ENCODE measurements at places on chromosomes 13 and 19.

DNA sequence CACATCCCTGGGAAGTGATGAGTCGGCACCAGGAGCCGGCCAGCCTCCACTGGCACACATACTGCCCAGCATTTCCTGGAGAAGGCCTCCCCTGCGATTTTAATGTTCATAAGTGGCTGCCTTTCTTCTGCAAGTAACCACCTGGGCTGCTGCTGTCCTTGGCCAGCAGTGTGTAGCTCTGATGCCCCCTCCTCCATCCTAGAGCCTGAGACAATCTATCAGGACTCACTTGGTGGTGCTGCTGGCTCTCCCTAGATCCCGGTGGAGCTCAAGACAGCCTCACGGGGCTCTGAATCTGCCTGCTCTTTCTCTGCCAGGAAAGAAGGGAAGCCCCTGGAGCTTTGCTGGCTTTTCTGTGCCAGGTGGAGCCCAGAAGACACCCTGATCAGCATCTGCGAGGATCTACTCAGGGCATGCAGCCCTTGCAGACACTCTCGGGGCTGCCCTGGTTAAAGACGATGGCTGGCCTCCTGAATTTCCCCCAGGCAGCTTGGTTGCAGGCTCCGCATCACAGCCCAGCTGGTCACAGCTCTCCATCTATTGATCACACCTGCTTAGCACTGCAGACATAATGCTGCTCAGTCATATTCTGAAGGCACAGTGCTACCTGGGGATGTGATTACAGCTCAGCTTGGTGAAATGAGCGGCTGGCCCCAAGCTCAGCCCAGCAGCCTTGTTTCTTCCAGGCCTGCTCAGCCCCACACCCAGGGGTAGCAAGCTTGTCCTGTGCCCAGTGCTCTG, 122.3 kb downstream of the ZDHHC20 start:
- H3K27ac ChIP-seq = no peak overlapping the region
- H3K36me3 ChIP-seq = no peaks in the 10 kb centered on the region
- no peaks in the 10 kb centered on the region for H3K27me3 ChIP-seq
- no peak overlapping the region for H3K4me3 ChIP-seq
- H3K4me1 ChIP-seq = peaks cover 5% of the 10 kb centered on the region

DNA sequence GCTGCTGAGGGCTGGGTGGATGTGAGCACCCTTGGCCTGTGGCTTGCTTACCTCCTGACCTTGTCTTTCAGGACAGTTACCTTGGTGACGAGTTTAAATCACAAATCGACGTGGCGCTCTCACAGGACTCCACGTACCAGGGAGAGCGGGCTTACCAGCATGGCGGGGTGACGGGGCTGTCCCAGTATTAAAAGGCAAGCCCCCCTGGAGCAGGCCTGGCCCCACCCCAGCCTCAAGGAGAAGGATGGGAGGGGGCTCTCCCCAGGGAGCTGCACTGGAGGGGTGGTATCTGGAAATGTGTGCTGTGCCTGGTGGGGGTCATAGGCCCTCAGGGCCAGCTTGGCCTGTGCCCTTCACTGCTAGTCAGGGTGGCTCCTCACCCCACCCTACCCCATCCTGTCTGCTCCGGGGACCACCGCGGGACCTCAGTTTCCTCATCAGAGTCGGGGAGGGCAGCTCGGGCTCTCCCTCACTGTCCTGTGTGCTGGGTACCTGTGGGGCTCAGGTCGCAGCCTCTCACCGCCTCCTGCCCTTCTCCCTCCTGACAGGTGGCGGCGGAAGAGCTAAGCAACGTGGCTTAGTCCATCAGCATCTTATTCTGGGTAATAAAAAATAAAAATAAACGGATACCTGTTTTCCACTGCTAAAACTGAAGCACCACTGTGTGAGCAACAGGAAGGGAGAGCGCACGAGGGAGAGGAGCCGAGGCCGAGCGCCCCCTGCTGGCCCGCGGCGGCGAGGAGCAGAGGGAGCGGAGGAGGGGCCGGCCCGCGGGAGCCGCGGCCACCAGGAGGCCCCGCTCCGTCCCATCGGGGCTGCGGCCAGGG, 29.8 kb downstream of the CERS1 start:
- H3K4me3 ChIP-seq = no peak overlapping the region
- peaks cover 10% of the 10 kb centered on the region for H3K4me1 ChIP-seq
- H3K27me3 ChIP-seq = no peaks in the 10 kb centered on the region
- peaks cover 50% of the 10 kb centered on the region for H3K36me3 ChIP-seq
- DNase-seq = peak; percentile 48

DNA sequence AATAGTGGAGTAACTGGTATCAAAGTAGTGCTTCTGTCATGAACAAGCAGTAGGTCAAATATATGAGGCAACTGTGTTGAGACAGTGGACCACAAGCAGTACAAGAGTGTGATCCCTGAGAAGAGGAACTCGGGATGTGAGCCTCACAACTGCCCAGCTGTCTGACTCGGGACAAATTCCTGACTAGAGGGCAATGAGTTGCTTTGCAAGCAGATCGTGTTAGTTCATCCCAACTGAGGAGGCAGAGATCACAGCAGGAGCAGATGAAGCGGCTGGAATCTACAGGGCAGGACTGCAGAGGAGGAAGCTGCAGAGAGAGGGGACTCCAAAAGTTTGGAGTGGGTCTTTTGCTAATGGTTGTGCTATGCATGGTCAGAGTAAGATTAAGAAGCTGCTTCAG, 741.1 kb downstream of the DIAPH3 start:
- DNase-seq = no peak
- no peak overlapping the region for H3K27ac ChIP-seq
- no peak overlapping the region for H3K4me3 ChIP-seq

DNA sequence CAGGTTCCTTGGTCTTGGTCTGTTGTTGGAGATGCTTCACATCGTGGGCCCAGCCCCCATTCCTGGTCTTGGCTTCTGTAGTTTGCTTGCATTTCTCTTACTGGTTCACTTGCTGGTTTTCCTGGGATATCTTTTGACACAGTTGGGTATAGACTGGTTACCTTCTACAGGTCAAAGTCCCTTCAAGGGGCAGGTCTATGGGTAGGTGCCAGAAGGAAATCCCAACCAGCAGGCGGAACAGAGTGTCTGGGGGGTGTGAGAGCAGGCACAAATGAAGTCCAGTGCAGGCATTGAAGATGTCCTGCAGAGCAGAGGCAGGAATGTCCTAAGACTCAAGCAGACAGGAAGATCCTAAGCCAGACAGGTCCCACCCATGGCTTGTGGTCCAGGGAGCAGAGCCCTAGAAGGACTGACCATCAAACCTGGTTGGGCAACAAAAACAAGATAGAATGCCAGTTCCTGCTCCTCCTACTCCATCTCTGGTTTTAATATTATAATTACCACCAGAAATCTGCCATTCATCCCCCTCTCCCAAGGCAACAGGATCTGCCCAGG, 17.7 kb upstream of the WASF3 start:
- H3K4me1 ChIP-seq = no peaks in the 10 kb centered on the region
- DNase-seq = no peak
- peaks cover 51% of the 10 kb centered on the region for H3K27me3 ChIP-seq
- no peak overlapping the region for H3K27ac ChIP-seq

DNA sequence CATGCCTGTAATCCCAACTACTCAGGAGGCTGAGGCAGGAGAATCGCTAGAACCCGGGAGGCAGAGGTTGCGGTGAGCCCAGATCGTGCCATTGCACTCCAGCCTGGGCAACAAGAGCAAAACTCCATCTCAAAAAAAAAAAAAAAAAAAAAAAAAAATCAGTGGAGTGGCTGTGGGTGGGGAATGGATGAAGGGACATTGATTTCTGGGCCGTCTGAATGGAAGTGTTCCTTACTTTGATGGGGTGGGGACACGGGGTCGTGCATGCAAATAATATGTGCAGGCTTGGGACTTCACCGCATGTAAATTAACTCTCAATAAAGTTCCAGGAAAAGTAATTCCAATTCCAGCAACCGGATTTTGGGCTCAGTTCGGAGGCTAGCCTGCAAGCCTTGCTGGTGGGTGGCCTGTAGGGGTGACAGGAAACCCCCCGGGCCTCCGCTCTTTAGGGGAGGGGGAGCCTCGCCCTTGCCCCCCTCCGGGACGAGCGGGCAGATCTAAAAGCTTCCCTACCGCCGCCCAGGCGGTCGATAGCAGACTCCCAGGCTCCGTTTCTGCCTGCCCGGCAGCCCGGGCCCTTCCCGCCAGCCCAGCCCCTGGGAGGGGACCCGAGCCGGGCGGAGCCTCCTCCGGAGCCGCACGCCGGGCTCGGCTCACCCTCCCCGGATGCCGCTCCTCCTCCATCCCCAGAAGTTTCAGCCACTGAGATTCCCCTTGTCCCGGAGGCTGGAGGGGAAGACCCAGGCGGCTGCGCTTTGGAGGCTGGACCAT, 48.0 kb upstream of the ADGRE5 start:
- no peak for DNase-seq
- peaks cover 5% of the 10 kb centered on the region for H3K4me1 ChIP-seq
- peaks cover 4% of the 10 kb centered on the region for H3K36me3 ChIP-seq
- peak overlapping the region; percentile 74 for H3K27ac ChIP-seq
- no peaks in the 10 kb centered on the region for H3K27me3 ChIP-seq

DNA sequence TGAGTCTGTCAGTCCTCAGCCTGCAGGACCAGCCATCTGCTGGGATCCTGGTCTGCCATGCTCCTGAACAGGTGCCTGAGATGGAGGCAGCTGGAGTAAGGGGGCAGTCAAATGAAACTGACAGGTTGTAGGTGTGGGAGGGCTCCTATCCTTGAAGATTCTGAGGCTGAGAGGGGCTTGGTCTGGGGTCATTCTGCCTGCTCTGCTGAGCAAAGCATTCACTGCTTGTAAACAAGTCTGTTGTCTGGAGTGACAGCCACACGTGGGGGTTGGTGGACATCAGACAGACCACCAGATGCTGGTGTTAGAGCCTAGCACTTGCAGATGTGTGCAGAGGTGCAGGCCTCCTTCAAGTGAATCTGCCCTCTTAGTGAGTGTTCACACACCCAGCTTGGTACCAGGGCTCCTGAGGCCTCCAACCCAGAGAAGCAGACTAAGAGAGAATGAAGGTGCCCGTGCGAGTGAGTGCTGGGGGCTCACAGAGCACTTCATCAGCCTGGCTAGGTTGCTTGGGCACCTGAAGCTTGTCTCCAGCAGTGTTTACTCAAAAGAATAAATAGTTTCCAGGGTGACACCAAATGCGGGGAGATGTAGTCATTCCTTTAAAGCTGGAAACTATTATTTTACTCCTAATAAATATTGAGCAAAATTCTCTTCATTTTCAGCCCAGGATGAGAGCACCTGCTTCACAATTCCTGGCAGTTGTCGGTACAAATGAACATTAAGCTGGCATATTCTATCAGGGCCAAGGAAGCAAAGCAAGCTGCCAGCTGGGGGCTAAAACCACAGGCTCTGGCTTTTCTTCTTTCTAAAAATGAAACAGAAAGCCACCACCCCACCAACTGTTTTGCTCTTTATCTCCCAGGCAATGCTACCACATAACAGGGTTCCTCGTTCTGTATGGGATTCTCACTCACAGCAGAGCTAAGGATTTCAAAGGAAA, 82.3 kb downstream of the RNASEH2B start:
- peak overlapping the region; percentile 30 for H3K4me3 ChIP-seq
- DNase-seq = no peak
- peaks cover 30% of the 10 kb centered on the region for H3K4me1 ChIP-seq

DNA sequence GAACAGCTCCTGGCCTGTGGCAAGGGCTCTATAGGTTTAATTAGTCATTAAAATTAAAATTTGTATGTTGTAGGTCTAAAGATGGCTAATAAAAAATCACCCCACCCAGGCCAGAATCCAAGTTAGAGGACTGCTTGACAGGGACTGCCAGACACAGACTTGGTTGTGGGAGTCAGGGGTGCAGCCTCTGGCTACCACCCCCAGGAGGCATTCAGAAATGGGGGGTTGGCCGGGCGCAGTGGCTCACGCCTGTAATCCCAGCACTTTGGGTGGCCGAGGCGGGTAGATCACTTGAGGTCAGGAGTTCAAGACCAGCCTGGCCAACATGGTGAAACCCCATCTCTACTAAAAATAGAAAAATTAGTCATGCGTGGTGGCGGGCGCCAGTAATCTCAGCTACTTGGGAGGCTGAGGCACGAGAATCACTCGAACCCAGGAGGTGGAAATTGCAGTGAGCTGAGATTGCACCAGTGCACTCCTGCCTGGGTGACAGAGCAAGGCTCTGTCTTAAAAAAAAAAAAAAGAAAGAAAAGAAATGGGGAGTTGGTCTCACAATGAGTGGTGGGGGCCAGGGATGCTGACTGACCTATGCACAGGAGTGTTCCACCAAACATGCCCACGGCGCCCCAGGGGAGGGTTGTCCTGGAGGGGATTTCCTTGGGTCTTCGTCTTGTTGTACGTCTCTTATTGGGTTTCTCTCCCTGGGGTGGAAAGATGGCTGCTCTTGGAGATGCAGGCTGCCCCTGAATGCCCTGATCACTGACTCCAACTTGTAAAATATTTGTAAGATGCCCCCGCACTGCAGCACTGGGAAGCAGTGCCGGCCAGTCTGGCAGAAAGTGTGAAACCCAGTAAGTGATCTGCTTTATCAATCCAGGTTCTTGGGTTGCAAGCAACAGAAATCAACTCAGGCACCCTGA, 68.8 kb downstream of the SIPA1L3 start:
- H3K4me3 ChIP-seq = no peak overlapping the region
- H3K4me1 ChIP-seq = peaks cover 14% of the 10 kb centered on the region
- no peak overlapping the region for H3K27ac ChIP-seq
- DNase-seq = no peak
- peaks cover 2% of the 10 kb centered on the region for H3K36me3 ChIP-seq

DNA sequence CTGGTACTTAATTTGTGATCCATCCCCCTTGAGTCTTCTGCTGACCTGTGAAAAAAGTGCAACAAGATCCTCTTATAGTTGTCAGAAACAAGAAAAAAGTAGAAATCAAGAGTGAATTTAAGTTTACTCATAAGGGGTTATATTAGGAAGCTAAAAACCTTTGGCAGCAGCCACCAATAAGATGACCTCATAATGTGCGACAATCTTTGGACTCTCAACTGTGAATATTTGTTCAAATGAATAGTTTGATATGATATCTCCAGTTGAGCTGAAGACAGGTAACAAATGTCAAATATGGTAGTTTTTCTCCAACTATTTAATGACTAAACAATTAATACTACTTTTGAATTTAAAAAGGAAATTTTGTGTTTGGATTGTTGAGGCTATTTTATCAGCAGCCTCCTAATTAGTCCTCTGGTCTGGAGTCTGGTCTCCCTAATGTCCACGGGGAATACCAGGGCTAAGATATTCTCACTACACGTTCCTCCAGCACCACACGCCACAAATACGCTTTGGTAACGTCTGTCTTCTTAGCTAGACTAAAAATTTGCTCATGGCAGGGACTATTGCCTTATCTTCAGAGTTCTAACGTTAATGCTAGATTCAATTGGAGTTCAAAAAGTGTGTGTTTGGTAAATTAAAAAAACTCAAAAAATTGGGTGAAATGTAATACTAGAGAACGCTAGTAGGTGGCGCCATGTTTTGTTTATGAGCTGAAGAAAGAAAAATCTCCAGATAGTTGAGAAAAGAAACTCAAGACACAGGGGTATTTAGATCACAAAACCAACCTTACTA, 51.0 kb upstream of the PDX1 start:
- no peaks in the 10 kb centered on the region for H3K4me1 ChIP-seq
- H3K27me3 ChIP-seq = peaks cover 63% of the 10 kb centered on the region
- no peak overlapping the region for H3K27ac ChIP-seq

GRCh38 chr13:93996481-93996880, 483.0 kb downstream of the DCT start:
- peaks cover 14% of the 10 kb centered on the region for H3K27me3 ChIP-seq
- no peak for DNase-seq
- H3K4me3 ChIP-seq = no peak overlapping the region
- no peak overlapping the region for H3K27ac ChIP-seq
- no peaks in the 10 kb centered on the region for H3K36me3 ChIP-seq
